Gastroesophageal sphincter (tissue), 4 donors: ENCODE measurements at places on chromosomes 3 and 15.
A peak's percentile ranks its signal among the peaks of the same experiment; 100 is the strongest.

DNA sequence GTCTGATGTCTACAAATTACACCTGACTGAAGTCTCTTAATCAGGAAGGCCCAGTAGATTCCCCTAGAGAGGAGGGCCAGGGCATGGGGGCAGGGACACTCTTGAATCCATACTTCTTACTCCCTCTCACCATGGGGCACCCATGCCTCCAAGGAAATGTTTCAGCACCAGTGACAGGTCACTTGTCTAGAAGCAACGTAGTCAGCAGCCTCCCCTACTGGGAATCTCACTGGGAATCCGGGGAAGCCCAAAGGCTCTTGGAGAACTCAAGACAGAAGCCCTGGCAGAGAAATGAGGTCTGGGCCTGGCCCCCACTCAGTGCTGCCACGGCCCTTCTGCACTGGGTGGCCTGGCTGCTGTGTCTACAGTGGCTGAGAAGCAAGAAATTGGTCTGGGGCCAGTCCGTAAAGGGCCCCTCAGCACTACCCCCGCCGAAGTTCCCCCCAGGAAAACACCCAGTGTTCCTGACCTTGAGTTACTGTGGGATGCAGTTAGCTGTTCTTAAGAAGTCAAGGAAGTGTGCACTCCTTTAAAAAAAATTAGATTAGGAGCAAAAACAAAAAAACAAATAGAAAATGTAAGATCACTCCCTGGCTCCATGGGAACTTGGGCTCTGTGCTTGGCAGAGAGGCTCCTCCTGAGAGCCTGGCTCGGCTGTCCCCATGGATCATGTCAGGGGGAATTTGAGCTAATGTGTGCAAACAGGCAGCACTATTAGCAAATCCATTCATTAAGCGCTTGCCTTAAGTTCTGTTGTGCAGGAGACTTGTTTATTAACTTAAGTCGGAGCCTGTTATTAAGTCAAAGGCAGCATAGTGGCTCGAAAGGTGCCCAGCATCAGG is 5.4 kb upstream of the LINGO1 start:
- no peak for ATAC-seq
- H3K36me3 ChIP-seq: no peaks in the 10 kb centered on the region
- H3K4me3 ChIP-seq: no peak overlapping the region
- peaks cover 63% of the 10 kb centered on the region for H3K27me3 ChIP-seq
- no peak overlapping the region for H3K27ac ChIP-seq

- H3K4me3 ChIP-seq: peak overlapping the region; percentile 67
- peaks cover 13% of the 10 kb centered on the region for H3K36me3 ChIP-seq
- H3K27ac ChIP-seq: peak overlapping the region; percentile 97
These were observed 828 bp upstream of the ATOSA start for GRCh38 chr15:52680041-52680391.

GRCh38 chr3:156792945-156793344 is 33.2 kb upstream of the LEKR1 start:
- no peak for ATAC-seq
- no peaks in the 10 kb centered on the region for H3K27me3 ChIP-seq
- no peak overlapping the region for H3K27ac ChIP-seq
- no peak overlapping the region for H3K4me3 ChIP-seq
- H3K4me1 ChIP-seq: no peaks in the 10 kb centered on the region

DNA sequence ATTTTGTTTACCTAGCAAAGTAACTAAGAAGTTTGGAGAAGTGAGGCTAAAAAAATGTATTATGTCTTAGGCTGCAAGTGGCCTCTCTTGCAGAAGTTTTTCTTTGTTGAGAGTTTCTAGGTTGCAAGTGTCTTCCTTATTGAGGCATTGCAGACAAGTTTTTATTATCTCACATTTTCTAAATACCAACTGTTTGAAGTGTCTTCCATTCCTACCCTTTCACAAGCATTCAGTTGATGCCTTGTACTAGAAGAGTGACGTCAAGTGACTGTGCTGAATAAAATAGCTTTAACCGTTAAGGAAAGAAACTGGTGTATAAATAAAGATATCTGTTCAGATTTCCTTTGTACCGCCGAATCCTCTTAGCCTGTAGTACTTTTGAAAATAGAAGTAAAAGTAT is 123.3 kb downstream of the ALCAM start:
- ATAC-seq: no peak
- no peaks in the 10 kb centered on the region for H3K4me1 ChIP-seq
- H3K4me3 ChIP-seq: no peak overlapping the region
- H3K36me3 ChIP-seq: no peaks in the 10 kb centered on the region
- no peak overlapping the region for H3K27ac ChIP-seq

DNA sequence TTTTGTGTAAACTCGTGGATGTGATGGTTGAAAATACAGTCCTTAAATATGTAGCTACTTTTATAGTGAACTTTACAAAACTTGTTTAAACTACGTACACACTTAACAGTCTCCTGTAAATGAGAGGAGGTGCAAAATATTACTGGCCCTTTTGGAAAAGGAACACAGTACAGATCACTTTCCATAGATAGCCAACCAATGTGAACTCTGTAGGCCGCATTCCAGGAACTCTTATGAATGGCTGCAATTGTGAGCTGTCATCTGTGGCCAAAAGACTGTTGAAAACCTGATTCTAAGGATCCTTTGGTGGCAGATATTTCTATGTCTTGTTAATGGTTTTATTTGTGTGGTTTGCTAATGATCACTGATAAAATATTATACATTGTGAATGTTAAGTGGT is 6.2 kb downstream of the TSC22D2 start:
- H3K36me3 ChIP-seq: no peaks in the 10 kb centered on the region
- no peaks in the 10 kb centered on the region for H3K27me3 ChIP-seq
- H3K4me1 ChIP-seq: peaks cover 17% of the 10 kb centered on the region
- no peak overlapping the region for H3K27ac ChIP-seq
- no peak for ATAC-seq

GRCh38 chr3:168049367-168049974 is 46.3 kb downstream of the GOLIM4 start:
- no peaks in the 10 kb centered on the region for H3K36me3 ChIP-seq
- no peak overlapping the region for H3K27ac ChIP-seq
- peak; percentile 39 for ATAC-seq
- no peaks in the 10 kb centered on the region for H3K27me3 ChIP-seq
- H3K4me3 ChIP-seq: no peak overlapping the region

- H3K4me3 ChIP-seq: no peak overlapping the region
- no peak overlapping the region for H3K27ac ChIP-seq
- ATAC-seq: no peak
These were observed 23.1 kb upstream of the ANKRD28 start for GRCh38 chr3:15820911-15821310.
